Stimulated activated CD8-positive, alpha-beta memory T cell treated with anti-CD3 and anti-CD28 coated beads, Interleukin-2, amount 100 ng/mL, for 1 hour (primary cell): ENCODE measurements at places on chromosomes 6 and 20.

GRCh38 chr6:26420688-26421171 lies 18.7 kb downstream of the BTN3A1 start:
- no peak for DNase-seq

GRCh38 chr6:157486572-157486971 lies 105.6 kb downstream of the ZDHHC14 start:
- no peak for DNase-seq

DNA sequence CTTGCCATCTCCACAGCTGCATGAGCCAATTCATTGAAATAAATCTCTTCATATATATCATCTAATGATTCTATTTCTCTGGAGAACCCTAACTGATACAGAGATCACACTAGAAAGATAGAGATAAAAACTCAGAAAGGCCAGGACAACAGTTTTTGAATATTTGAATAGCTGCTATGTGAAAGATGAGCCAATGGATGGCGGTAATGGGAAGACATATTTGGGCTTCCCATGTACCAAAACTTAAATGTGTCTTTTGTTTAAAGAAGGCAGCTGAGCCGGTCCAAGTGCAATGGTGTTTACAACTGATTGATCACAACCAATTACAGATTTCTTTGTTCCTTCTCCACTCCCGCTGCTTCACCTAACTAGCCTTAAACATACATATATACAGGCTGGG lies 35.1 kb downstream of the SGK1 start:
- no peak for DNase-seq

- no peak for DNase-seq
These were observed 106.3 kb upstream of the NOX3 start for GRCh38 chr6:155561966-155562364.

GRCh38 chr6:116387374-116387773 lies 16.6 kb downstream of the DSE start:
- no peak for DNase-seq

- no peak for DNase-seq
These were observed 72.4 kb downstream of the FGD2 start for GRCh38 chr6:37077905-37078296.
